ENCODE measurements at places on chromosomes 5 and 9.

DNA sequence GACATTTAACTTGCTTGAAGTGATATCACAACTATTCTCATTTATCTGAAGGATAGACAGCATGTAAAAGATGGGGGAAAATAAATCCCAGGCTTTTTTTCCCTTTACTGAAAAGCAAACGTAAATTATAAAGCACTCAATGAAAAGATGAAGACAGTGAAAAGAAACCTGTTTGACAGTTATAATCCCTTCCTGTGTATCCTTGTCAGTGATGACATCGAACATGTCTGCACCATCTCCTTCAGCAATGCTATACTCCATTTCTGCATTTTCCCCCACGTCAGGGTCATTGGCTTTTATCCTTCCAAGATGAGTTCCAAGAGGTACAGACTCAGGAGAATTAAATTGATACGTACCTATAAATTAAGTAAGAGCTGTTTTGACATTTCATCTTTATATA lies 134.9 kb downstream of the CDH9 start:
- no peak for DNase-seq

DNA sequence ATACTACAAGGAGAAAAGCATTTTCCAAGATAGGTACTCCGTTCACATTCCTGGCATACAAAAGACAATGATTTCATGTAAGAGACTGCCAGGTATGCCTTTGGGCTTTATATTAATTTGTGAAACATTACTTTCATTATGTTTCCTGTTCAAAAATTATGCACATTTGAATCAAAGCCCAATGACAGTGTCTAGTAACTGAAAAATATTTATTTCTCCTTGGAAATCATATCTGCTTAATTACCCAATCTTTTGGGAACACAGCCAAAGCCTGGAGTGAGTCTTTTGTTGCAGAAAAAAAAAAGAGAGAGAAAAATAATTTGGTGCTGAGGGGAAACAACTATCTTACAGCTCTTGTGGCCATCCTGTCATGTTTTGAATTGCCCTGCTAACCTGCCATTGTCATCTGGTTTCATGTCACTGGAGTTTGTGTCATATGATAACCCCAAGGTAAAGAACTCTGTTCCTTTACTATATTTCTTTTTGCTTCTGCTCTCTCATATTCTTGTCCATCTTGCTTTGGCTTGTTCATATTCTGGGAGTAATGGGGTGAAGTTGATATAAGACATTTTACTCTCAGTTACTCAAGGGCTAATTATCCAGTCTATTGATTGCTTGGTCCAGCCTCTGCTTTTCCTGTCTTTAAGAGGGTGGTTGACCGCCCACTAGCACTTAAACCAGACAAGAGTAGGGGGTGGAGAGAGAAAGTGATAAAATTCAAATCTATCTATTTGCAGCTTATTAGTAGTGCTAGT lies 238.3 kb upstream of the NUDT12 start:
- no peak for DNase-seq

- DNase-seq, result no peak
These were observed 617.9 kb upstream of the CDH18 start for GRCh38 chr5:20605732-20606525.

- no peak for DNase-seq
These were observed 560.5 kb upstream of the MEF2C start for GRCh38 chr5:89443508-89443907.

DNA sequence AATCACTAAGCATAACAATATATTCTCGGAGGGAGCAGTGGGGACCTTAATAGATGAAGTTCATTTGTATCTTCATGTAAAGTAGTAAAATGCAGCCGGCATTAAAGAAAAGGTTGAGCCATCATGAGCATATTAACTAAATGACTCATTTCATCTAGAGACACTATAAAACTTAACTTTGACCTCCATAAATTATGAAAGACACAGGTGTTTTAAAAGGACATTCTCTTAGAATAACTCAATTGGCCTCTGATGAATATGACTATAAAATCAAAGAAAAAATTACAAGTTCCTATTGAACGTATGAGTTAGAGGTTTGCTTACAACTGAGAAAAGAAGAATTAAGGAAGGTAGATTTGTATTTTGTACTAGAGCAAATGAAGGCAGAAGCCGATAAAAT lies 220.3 kb downstream of the SEMA5A start:
- no peak for DNase-seq

DNA sequence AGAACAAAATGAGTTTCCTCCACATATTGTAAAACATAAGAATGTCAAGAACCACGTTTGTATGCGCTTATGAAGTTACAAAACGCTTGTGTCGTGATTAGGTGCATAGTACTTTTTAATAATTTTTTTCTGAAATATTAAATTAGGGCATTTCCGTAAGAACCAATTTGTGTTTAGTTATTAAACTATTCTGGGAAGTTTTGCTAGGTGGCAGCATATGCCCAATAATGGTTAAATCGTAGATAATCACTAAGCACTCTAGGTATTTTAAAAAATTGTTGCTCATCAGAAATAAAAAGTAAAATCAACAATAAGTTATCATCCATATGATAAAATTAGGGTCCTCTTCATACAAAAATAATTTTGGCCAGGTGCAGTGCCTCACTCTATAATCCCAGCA lies 5.4 kb downstream of the SRFBP1 start:
- no peak for DNase-seq
